ENCODE measurements at places on chromosomes 7 and 10.

GRCh38 chr7:98613601-98614425 is 3.3 kb upstream of the NPTX2 start:
- no peak for DNase-seq

DNA sequence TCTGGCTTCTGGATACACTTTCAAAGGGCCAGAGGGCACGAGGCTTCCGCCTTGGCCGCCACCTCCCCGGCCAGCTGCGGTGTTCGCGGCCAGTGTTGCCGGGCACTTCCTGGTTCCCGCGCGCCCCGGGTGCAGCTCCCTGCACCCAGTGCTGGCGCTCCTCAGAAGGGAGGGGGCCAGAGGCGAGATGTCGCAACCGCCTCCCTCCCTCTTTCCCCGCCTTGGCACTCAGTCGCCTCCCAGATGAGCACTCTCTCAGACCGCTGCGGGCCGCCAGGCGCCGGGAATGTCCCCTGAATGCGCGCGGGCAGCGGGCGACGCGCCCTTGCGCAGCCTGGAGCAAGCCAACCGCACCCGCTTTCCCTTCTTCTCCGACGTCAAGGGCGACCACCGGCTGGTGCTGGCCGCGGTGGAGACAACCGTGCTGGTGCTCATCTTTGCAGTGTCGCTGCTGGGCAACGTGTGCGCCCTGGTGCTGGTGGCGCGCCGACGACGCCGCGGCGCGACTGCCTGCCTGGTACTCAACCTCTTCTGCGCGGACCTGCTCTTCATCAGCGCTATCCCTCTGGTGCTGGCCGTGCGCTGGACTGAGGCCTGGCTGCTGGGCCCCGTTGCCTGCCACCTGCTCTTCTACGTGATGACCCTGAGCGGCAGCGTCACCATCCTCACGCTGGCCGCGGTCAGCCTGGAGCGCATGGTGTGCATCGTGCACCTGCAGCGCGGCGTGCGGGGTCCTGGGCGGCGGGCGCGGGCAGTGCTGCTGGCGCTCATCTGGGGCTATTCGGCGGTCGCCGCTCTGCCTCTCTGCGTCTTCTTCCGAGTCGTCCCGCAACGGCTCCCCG is at the start of gene FFAR4:
Gene FFAR4, plus strand, starts transcription at position 231 of the 842 bp plus-strand sequence. Its CDS starts 56 bp downstream, at position 287.
- DNase-seq, result no peak

DNA sequence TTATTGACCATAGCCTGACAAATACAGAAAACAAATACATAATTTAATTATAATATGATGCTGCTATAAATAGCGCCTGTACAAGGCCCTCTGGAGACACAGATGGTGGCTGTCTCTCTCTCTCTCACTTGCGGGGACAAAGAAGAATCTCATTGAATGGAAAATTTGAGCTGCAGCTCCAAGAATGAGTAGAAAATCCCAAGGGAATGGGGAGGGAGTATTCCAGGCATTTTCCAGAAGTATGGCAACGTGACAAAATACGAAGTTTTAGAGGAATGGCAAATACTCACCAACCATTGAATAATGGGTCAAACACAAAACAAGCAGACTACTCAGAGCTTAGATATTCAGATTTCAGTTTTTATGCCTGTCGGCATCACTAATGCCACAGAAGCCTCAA is 179.9 kb downstream of the NRP1 start:
- DNase-seq, result no peak

DNA sequence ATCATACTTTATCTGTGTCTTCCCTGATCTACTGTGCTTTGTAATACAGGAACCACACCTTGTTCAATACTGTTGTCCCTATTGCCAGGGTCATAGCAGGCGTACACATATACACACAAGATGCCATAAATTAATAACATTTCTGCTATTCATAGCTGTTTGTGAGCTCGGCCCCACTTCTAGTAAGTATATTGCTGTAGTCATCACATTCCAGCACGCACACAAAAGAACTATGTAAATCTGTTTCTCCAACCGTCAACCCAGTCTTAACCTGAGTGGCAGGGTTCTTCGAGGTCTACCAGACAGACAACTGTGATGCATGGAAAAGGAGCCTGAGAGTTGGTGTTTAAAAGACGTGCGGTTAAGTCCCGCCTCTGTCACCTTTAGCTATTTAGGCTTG is 5.7 kb upstream of the CACNB2 start:
- DNase-seq, result no peak

DNA sequence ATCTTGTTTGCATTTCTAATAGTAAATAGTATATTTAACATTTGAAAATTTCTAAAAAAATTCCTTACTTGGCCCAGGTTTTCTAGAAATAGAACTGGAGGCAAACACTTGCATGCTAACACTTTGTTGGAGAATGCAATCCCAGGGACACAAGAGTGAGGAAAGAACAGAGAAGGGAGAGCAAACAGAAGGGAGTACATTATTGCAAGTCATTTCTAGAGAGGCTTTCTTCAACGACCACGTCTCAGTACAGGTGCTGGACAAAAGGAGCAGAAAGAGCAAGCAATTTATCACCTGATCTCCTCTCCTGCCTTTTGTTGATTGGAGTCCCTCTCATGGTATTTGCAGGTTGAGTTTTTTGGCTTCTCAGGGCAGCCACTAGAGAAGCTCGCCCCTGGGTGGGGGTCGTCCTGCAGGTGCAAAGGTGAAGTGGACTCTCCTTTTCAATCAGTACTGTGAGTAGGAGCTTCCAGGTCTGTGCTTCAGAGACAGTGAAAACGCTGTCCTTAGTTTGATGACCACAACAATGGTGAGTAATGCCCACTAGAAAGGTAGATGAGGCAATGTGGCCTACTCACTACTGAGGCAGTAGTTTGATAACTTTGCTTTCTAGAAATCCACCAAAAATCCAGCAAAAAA is 5.2 kb downstream of the CPED1 start:
- no peak for DNase-seq

DNA sequence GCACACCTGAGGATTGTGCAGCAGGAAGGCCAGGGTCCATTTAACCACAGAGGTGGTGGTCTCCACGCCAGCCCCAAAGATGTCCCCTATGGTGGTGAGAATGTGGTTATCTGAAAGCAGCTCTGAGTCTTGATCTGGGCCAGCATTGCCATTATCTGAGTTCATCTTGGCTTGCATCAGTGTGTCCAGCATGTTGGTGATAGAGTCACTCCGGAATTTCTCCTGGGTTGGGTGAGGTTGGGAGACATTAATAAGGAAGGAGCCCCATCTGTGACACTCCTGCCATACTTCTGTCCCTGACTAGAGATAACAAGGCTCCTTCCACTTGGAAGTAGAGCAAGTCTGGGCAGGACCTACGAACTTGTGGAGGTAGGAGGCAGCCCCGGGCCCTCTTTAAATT is 4.2 kb downstream of the CYP17A1 start:
- DNase-seq, result no peak

GRCh38 chr10:114042895-114043531 is 653 bp upstream of the ADRB1 start:
- DNase-seq, result no peak

DNA sequence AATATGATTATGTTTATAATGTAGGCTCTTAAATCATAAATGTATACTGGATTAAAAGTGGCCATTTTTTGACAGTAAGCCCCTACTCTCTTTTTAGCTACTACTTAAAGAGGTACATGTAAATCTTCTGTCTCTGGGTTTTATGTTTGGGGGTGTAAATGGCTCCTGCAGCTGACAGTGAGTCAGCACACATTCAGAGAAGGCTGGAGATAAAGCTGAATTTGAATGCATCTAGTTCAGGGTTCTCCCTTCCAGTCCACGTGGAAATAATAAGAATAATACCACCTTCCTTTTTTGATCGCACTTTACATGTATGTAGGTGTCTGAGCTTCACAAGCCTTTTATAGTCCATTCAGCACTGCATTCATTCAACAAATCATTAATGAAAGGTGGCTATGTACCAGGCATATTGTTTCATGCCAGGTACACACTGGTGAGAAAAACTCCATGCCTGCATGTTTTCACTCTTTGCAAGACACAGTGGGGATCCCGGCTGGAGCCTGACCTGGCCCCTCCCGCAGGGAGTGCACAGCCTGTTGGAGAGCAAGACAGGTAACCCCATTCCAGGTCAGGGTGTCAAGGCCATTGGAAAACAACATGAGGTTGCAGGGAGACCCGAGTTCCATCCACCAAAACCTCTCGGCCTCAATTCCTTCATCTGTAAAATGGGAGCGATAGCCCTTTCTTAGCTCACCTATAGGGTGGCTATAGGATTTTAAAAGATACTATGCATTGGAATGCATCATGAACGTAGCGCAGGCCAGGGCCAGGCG is 107.5 kb upstream of the ANLN start:
- no peak for DNase-seq

DNA sequence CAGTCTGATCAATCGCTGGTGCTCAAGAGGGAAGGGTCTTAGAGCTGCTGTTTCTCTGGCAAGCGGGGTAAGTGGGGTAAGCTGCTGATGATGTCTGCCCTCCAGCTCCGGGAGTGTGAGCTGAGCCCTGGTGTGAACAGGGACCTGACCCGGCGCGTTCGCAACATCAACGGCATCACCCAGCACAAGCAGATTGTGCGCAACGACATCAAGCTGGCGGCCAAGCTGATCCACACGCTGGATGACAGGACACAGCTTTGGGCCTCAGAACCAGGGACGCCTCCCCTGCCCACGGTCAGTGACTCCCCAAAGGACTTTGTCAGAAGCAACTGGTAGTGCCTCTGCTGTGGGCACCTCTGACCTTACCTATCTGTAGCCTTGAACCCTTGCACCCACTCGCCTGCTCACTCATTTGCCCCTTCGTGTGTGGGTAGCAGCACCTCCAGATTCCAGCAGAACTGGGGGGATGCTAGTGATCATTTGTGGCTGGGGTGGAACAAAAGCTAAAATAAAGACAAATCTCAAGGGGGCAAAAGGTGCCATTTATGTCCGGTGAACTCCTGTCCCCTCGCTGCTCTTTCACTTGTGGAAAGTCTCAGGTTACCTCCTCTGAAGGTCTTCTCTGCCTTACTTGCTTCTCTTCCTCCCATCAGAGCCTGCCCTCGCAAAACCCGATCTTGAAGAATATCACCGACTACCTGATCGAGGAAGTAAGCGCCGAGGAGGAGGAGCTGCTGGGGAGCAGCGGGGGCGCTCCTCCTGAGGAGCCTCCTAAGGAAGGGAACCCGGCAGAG is 3.2 kb downstream of the UFSP1 start:
- DNase-seq, result no peak

DNA sequence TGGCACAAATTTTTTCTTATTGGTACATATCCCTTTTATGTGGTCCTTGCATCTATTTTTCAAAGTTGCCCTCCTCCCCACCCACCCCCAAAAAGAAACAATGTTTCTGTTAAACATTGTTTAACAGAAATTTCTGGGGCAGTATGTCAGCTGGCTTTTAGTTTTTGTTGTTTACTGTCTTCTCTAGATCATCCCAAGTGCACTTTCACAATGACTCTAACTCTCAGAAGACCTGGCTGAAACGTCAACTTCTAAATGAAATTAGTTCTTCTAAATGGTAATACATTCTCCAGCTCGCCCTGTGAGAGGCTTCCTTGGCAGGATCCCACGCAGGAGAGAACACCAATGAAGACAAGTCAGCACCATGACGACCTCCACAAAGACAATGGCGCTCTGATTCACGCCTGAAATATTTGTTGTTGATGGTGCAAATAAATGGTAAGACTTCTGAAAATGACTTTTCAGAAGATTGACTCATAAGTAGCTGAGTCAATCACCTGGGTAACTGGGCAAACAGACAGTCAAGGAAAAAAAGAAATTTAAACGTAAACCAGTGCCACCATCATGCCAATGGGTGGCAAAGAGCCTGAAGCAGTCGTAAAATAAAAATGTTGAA is 293.7 kb downstream of the FZD1 start:
- DNase-seq, result no peak

GRCh38 chr7:120412139-120413050 is 139.4 kb downstream of the KCND2 start:
- DNase-seq, result no peak

- DNase-seq, result no peak
Measured at GRCh38 chr7:9958486-9958885, 1015.2 kb upstream of the PHF14 start.

- DNase-seq, result no peak
Measured at GRCh38 chr10:107618504-107618994, 454.0 kb upstream of the SORCS1 start.

DNA sequence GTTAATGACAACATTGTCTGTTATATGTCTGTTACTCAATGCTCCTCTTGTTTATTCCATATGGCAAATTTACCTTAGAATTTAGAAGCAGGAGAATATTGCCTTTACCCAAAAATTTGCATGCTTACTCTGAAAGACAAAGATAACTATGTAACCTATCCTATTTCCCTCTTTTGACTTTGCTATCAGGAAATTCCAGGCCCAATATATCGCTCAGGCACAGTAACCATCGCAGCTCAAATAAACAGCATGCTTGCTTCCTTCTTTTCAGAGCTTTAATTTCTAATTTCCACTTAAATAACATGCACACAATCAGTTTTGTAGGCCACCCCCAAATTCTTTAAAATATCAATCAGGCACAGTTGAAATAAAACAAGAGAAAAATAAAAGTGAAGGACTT is 57.8 kb downstream of the EBLN1 start:
- DNase-seq, result no peak

GRCh38 chr7:79452495-79453265 is 787 bp downstream of the MAGI2 start:
- DNase-seq, result no peak

DNA sequence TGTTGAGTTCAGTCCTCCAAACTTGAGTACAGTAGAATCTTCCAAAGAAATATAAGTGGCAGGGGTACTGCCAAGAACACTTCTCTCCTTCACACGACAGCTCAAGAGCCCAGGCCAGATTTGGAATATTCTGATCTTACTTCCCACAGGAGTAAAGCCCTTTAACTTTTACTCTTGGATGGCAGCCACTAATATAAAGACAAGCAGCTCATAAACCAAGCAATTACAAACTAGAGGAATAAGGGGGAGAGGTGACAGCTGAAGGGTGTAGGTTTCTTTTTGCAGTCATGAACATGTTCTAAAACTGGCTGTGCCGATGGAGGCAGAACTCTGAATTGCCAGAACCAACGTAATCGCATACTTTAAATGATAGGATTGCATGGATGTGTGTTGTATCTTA is 74.8 kb downstream of the SVIL start:
- no peak for DNase-seq

Measured in activated CD8-positive, alpha-beta memory T cell treated with anti-CD3 and anti-CD28 coated beads for 1 hour (primary cell).